PC-3 (cell line): ENCODE measurements at places on chromosomes 6 and 20. TPM values are rescaled to one million over a fixed set of nuclear protein-coding genes. Genes with fewer than 3 reads are reported as not detected.

The LY6G6F gene
- total RNA-seq, result not detected in 2 replicates

The OR2J2 gene
- 0.23 TPM in 1 of 2 replicates, not detected in the other for total RNA-seq

The ZKSCAN4 gene
- 2.3 and 3.7 TPM in 2 replicates for total RNA-seq

The CD93 gene
- total RNA-seq, result not detected in 2 replicates

The TNFAIP3 gene
- total RNA-seq, result 21.9 TPM in 2 replicates

The SLC17A2 gene
- total RNA-seq, result not detected in 2 replicates

The TRERF1 gene
- total RNA-seq, result 13.7 and 13.9 TPM in 2 replicates

The FAM217A gene
- not detected in 2 replicates for total RNA-seq

The PRRT1 gene
- 1.5 TPM in 1 of 2 replicates, not detected in the other for total RNA-seq

The CLPSL1 gene
- not detected in 2 replicates for total RNA-seq
